ENCODE measurements at places on chromosomes 5 and 9.

DNA sequence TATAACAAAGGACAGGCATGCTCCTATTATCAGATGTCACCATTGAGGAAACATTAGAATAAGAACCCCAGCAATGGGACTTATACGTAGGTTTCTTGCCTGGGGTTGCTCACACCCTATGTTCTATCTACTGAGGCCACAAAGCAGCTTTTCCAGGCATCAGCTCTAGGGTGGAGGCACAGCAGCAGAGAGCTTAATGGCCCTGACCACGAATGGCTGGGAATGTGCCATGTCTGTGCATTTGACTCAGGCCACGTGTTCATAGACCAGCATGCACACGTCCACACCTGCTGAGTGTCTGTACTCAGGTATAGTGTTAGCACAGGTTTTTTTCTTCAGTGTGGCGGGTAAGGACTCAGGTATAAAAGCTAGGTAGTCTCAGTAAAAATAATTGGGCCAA is 129.4 kb downstream of the AOPEP start:
- DNase-seq = no peak

DNA sequence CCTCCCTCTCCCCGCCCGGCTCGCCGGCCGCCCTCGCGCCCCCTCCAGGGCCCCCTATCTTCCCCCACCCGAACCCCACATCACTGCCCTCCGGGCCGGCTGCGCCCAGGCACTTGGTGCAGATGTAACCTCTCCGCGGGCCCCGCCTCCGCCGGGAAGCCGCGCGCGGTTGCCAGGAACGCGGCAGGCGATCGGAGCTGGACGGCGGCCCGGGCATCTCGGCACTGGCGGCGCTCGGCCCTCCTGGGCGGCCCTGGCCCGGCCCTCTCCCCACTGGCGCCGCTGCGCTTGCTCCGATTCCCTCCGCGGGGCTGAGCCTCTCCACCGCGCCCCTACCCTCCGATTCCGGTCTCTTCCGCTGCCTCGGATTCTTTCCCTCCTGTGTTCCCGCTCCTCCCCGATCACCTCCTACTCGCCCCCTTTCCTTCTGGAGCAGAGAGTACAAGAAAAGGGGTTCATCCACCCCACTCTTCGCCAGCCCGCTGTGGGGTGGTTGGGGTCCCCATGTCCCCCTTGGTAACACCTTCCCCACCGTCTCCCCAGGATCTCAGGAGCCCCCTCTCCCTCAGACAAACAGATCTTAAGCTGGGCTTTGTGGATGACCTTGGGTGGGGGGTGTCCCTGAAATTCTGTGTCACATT is 70.6 kb downstream of the C9orf50 start:
- DNase-seq = no peak

- no peak for DNase-seq
Observed at GRCh38 chr5:98514215-98514614, 259.2 kb upstream of the RGMB start.

- no peak for DNase-seq
Observed at GRCh38 chr9:136726631-136727191, 14.3 kb downstream of the DIPK1B start.

DNA sequence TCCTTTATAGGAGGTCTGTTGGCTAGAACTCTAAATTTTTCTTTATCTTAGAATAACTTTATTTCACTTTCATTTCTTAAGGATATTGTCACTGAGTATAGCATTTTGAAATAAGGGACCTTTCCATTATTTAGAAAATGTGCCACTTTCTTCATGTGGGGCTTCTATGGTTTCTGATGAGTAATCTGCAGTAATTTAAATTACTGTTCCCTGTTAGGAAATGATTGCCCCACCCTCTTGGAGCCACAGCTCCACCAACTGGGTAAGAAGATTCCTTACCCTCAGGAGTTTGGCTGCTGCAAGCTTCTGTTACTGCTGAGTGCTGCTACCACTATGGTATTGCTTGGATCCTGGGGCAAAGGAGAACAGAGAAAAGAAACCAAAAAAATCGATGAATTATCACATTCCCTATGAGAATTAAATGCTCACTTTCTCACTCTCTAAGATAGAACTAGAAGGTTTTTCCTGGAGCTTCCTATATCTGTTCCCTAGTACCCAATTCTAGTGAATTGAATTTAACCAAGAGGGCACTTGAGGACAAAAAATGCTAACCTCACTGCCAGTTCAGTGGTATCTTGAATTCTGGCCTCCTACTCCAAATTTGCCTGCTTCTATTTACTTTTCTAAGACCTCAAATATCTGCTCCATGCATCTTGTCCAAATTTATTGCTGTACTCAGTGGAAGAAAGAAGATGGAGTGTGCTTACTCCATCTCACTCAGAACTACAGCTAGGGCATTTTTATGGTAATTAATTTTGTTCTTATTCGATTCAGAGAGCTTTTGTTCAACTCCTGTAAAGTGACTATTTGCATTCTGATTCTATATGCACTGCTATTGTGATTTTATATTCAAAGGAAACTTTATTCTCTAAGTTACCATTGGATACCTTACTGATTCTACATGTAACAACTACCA is 2111.3 kb downstream of the MAT2B start:
- DNase-seq = peak; percentile 23

All from iPS DF 19.7 (cell line).